ENCODE measurements at places on chromosomes 1 and 21.

GRCh38 chr1:56577406-56578137 lies 1.8 kb downstream of the PLPP3 start:
- no peak for DNase-seq

GRCh38 chr21:41816583-41817165 lies 49.8 kb upstream of the RIPK4 start:
- no peak for DNase-seq

- DNase-seq: no peak
Measured at GRCh38 chr1:230495891-230496385, 69.8 kb upstream of the PGBD5 start.

- DNase-seq: no peak
Measured at GRCh38 chr1:145953861-145954260, 4.0 kb downstream of the LIX1L start.

DNA sequence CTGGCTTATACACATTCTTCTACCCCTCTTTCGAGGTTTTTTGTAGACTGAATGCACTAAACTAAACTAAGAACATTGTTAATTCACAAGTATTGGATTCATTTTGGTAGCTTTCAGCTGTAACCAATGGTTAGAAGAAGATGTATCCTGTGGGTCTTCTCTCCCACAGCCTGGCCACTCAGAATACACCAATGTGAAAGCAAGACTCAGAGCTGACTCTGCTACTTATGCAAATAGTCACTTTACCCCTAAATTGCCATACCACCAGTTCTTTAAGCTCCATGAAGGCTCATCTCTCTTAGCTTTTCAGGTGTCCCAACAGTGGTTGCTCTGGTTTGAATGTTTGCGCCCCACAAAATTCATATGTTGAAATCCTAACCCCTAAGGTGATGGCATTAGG lies 60.1 kb downstream of the RGS13 start:
- no peak for DNase-seq

DNA sequence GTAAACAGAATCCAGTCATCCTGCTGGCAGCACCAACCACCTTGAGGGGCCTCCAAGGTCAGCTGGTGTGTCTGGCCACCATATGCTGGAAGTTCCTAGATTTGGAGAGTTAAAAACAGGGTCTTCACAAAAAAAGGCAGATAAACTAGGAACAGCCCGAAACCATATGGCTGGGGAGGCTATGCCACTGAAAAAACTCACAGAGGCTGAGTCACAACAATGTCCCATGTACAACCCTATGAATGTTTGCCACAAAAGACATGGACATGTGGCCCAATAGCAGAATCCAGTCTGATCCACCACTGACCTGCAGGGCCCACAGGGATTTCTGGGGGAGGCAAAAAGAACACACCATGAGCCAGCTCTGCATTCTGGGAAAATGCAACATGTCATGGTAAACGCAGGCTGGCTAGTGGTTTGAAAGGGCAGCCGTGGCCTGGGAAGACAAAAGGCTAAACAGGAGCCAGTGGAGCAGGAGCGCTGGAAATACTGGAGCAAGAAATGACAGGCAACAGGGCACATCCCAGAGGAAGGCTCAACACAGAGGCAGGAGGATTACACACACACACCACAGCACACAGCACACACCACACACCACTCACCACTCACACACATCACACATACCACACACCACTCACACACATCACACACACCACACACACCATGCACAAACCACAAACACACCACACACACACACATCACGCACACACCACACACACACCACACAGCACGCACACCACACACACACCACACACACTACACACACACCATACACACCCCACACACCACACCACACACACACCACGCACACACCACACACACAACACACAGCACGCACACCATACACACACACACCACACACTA lies 55.4 kb downstream of the HSF2BP start:
- DNase-seq: no peak

DNA sequence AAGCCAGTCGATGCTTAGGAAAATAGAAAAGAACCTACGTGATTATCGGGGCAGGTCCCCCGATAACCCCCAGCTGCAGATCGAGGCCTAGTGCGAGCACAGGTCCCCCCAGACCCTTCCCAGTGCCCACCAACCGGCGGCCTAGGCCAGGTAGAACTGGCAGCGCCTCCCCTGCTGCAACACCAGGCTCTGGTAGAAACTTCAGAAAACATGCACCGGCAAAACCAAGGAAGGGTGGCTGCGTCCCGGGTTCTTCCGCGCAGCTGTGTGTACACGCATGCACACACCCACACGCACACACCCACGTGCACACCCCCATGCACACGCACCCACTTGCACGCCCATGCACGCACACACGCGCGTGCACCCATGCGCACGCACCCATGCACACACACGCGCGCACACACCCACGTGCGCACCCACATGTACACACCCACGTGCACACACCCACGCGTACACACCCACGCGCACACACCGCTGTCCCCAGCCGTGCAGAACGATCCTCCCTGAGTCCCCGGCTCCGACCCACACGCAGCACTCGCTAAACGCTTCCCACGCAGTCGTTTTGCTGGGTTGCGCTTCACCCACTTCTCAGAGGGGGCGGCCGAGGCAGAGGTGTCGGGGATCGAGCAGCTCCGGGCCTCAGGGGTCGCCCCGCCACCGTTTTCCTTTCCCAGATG lies 5.2 kb downstream of the TSPEAR start:
- no peak for DNase-seq

DNA sequence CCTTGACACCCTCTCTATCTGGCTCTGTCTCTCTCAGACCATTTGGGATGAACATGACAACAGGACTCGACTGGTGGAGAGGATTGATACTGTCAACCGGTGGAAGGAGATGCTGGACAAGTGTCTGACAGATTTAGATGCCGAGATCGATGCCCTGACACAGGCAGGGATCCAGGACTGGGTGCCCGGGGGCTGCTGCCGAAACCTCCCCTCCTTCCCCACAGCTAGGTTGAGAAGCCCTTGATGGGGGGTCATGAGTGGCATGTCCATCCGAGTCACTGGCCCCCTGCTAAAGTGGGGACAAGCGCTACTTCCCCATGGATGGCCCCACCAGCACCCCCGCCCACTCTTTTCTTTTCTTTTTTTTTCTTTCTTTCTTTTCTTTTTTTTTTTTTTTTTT lies 1.2 kb downstream of the TEKT2 start:
- no peak for DNase-seq

GRCh38 chr1:182684116-182684828 lies at the start of gene RGS8:
Gene RGS8 (minus strand): TSS chr1:182684587. CDS start chr1:182669649, 14,938 bp downstream.
- DNase-seq: no peak

GRCh38 chr1:101507547-101507971 lies 270.7 kb downstream of the S1PR1 start:
- peak; percentile 6 for DNase-seq

GRCh38 chr1:240405751-240406150 lies 206.2 kb downstream of the GREM2 start:
- no peak for DNase-seq

- DNase-seq: no peak
Measured at GRCh38 chr1:206477110-206477509, 6.8 kb downstream of the IKBKE start.

- DNase-seq: no peak
Measured at GRCh38 chr1:228920831-228921230, 185.6 kb downstream of the RHOU start.

GRCh38 chr1:5947071-5947821 lies 45.0 kb downstream of the NPHP4 start:
- no peak for DNase-seq

- DNase-seq: no peak
Measured at GRCh38 chr1:186903374-186904136, 74.8 kb downstream of the PLA2G4A start.

DNA sequence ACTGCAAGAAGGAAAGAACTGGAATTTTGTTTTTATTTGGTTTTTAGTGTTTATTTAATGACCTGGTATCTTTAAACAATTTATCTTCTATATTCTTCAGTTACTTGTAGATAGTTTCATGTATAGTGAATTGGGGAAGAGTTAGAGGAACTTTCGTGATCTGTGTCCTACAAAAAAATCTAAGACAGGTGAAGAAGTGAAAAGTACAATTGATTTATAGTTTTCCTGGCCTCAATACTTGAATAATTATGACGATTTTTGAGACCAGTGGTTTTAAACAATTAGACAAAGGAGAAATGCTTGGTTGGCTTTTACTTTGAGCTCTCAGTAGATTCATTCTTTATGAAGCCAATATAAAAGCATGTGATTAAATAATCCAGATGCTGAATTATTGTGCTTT lies 7.5 kb downstream of the MIER1 start:
- no peak for DNase-seq

- DNase-seq: no peak
Measured at GRCh38 chr1:9466780-9467758, 72.2 kb upstream of the SLC25A33 start.

GRCh38 chr21:20272791-20273362 lies 725.3 kb upstream of the NCAM2 start:
- DNase-seq: no peak

DNA sequence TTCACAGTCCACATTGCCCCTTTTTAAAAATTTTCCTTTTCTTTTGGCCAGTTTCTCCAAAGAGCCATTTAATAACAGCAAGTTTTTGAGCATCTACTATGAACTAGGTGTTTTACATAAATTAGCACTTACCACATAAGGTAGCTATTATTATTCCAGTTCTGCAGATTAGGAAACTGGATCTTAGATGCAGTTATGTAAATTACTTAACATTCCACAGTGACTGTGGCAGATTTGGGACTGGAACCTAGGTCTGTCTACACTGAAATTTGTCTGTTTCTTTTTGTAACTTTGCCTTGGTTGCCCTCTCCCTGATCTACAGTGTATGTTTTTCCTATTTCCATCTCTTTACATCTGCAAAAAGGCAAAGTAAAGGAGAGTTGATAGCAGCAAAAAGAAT lies 164.8 kb upstream of the ATP1B1 start:
- DNase-seq: no peak

DNA sequence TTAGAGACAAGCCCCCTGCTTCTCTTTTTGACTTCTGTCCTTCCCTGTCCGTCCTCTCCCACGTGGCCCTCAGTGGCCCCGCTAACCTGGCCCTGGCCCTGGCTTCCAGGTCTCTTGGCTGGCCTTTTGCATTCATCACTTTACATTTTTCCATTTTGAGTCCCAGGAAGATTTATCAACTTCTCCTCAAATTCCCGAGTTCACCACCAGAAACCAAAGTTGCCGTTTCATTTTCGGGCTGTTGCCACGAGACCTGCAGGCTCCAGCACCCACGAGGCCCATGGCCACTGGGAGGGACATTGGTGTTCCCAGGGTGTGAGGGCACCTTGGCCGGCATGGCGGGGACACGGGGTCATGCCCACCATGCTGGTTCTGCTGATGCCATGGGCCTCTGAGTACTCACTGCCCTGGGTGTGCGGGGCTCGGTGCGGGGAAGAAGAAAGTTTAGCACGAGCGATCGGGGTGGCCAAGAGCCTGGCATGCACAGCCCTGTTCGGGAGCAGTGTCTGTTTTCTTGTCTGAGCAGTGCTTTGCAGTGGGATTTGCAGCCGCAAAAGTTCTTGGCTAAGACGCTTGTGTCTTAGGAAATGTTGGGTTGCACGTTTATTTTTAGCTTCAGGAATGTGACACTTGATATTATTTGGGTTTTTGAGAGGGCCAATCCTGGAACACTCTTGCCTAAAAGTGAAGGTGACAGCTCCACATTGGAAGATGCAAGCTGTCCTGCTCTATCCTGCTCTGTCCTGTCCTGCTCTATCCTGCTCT lies 40.4 kb upstream of the ADARB1 start:
- no peak for DNase-seq

DNA sequence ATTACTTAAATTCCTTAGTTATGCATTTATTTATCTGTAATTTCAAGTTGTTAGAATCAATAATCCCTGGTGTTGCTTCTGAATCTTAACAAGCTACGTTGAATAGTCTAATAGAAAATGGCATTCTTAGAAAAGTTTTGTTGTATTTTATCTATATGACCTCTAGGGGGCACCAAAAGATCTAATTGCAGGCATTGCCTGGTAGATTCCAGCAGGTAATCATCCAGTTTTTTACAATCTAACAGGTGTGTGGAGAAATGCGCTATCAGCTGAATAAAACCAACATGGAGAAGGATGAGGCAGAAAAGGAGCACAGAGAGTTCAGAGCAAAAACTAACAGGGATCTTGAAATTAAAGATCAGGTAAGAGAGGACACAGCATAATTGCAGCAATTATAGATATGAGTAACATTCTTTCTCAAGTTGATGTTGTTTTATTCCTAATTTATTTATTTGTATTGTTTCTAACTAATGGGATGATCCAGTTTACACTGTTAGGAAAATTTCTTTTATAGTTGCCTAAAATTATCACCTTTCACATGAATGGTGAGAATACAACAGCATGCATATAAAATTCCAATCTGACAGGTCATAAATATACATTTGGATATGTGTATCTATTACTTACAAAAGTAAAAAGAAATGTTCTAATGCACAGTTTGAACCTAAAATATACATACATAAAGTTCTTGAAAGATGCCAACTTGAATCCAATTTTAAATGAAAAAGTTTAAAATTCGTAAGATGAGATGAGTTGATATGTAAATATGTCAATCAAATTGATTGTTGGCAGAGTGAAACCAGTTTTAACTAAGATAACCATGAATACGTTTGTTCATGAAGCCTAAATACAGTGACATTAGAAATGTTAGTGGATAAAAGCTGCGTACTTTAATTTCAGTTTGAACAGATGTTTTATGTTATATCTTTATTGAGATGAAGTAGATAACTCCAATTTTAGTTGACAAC lies 88.4 kb downstream of the SDCCAG8 start:
- DNase-seq: no peak

- DNase-seq: no peak
Measured at GRCh38 chr1:181587870-181588438, 104.6 kb downstream of the CACNA1E start.

DNA sequence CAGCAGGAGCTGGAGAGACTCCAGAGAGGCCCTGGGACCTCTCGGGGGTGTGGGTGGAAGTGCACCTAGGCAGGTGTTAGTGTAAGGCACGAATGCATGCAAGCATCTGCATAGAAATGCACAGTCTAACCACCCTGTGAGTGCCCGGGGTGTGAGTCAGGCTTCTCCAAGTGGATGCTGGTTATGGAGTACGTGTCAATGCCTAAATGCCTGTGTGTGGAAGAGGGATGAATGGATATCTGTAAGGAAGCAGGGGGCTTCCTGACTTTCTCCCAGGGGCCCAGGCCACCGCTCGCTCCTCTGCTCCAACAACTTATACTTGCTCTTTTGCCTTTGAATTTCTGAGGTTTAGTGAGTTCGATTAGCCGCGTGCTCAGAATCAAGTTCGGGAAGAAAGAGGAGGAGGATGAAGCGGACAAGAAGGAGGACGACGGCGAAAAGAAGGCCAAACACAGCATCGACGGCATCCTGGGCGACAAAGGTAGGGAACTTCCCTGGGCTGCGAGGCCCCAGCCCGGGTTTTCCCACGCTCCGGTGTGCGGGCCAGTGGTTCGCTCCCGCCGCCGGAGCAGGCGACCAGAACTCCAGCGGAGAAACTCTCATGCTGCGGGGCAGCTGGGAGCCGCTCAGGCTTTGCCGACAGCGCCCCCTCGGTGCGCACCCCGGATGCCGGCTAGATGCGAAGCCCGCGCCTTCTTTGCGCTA lies 5.4 kb downstream of the PAX7 start:
- DNase-seq: no peak

All from T1000 (cell line).